ENCODE measurements at places on chromosomes 3 and 15.
A peak's percentile ranks its signal among the peaks of the same experiment; 100 is the strongest.

- DNase-seq, result no peak
Measured at GRCh38 chr3:17990390-17990789, 248.0 kb upstream of the TBC1D5 start.

DNA sequence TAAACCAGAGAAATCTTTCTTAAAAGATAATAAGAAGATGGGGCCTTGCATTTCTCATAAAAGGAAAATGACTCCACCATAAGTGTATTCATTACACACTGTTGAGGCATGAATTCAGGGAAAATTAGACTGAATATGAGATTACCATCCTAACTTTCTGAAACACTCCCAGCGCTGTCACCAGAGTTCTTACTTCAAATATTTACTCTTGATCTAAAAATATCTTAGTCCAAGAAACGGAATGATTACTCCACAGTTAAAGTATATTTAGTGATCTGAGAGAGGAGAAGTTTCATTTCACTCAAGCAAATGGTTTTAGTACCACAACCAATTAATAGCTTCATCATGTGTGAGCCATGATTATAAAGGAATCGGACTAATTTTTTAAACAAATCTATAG is 300.3 kb downstream of the ZBTB20 start:
- DNase-seq, result no peak

GRCh38 chr15:74964794-74965193 is 8.2 kb upstream of the RPP25 start:
- no peak for DNase-seq

DNA sequence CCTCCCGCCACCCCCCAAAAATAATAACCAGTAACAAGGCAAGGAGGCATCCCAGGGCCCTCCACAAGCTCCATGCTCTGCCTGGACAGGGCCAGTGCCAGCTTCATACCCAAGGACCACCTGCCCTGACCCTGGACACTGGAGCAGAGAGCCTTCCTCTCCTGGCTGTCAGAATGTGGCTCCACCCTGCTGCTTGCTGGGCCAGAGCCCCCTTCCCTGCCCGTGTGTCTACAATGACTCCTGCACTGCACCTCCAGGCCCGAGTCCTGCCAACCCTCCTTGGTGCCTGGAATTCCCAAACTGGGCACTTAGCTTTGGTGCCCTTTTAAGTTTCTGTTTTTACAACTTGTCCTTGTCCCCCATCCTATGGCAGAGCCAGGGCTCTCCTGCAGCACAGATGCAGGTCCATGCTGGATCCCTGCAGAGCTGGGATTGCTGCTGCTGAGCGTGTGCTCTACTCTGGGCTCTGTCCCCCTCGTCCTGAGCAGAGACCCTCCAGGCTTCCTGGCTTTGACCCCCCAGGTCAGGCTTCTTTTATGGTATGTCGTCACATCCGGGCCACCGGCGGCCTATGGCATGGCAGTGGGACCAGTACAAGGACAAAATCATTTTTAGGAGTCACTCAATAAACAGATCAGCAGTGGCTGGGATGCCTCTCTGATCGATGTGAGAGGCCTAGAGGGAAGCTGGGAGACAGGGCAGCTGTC is 11.4 kb upstream of the SNRPA1 start:
- DNase-seq, result no peak

DNA sequence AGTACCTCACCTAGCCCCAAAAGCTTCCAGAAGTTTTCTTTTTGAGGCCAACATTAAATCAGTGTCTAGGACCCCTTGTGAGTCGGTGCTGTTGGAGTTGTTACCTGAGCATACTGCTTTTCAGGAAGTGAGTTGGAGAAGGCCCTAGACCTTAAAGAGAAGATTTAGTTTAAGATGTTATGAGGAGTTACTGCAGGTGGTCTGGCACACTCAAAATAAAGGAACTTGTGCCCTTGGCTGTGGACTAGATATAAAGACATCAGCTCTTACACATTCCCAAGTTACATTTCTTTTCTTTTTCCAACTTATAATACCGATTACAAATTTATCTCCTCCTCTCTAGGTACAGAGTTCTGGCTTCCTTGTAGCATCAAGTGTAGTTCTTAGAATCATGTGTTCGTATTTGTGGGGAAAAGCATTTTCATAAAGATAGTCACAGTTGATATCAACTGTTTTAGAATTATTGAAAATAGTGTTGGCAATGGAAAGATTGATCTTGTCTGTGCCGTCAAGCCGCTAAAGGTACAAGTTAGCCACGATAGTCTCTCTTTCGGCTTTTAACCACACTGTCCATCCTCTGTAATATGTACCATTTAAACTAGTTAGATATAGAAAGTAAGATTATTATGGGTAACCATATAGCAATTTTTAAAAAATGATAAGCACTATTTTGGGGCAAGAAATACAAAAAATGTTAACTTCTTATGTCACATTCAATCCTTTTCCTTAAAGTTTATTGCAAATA is 8.6 kb downstream of the ZIC1 start:
- no peak for DNase-seq

GRCh38 chr15:82810061-82810889 is 847 bp downstream of the WHAMM start:
- peak; percentile 4 for DNase-seq

DNA sequence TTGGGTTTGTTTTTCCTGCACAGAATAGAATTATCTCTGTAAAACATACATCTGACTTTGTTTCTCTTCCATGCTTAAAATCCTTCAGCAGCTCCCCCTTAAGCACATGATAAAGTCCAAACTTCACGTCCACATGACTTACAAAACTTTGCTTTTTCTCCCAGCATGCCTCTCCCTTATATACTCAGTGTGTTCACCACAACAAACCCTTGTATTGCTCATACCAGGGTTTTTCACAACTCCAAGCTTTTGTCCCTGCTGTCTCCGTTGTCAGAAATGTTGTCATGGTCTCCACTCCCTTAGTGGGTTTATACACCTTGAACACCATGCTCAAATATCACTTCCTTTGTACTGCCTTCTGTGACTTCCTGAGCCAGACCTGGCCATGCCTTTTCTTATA is 91.1 kb upstream of the MITF start:
- DNase-seq, result no peak

DNA sequence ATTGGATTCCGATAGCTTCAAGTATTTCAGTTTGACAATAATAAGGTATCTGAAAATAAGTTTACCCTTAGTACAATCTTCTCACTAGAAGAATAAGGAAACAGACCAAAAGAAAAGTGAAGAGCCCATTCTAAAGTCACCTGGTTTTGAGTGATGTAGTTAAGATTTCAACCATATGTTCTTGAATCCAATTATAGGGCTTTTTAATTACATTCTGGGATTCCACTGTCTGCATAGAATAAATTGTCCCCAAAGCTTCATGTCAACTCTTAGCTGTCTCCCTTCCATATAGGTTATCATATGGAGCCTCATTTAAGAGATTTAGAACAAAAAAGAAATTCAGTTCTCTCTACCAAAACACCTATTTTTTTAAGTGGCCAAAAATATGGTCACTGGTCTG is 1158.8 kb downstream of the IGSF11 start:
- no peak for DNase-seq

- DNase-seq, result no peak
Measured at GRCh38 chr3:155859859-155860258, 5.6 kb upstream of the SLC33A1 start.

- DNase-seq, result no peak
Measured at GRCh38 chr15:48010316-48010715, 110.5 kb upstream of the SLC24A5 start.

- peak; percentile 59 for DNase-seq
Measured at GRCh38 chr3:195906865-195907683, 1.3 kb downstream of the TNK2 start.

DNA sequence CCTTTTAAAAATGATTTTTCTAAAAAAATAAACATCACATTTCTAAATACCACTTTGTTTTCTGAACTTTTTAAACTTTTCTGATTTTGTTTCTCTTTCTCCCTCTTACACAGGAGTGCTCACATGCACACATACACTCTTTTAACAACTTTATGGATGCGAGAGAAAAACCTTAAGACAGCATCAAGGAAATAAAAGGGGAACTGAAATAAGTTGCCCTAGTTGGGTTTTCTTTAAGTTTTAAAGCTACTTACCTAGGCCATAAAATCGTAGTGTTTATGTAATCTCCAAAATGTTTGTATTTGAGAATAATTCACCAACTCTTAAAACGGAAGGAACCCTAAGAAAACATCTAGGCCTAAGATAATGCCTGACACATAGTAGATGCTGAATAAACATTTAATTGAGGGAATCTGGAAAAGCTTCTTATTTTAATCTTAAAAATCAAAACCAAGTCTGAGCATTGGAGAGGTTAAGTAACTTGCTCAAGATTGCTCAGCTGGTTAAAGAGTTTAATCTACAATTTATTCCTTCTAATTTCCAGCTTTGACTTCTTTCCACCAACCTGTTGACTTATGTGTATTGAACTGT is 1.2 kb upstream of the BBX start:
- DNase-seq, result no peak

GRCh38 chr15:69045802-69046201 is 31.3 kb downstream of the NOX5 start:
- DNase-seq, result no peak

DNA sequence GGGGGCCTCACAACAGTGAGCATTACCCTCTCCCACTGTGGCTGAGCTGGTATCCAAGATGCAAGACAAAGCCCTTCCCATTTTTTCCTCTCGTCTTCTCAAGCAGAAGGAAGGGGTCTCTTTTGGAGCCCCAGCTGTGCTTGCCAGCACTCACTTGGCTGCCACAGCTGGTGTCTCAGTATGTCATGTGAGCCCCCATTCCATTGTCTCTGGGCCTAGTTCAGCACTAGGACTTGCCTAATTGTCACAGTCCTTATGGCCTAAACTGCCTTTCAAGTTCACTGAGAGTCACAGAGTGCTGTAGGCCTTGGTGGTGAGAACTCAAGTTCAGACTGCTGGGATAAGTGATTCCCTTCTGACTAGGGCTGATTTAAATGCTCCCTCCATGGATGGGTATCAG is 89.8 kb downstream of the ARHGEF26 start:
- DNase-seq, result no peak

- no peak for DNase-seq
Measured at GRCh38 chr3:58356054-58356453, 23.4 kb downstream of the PXK start.

DNA sequence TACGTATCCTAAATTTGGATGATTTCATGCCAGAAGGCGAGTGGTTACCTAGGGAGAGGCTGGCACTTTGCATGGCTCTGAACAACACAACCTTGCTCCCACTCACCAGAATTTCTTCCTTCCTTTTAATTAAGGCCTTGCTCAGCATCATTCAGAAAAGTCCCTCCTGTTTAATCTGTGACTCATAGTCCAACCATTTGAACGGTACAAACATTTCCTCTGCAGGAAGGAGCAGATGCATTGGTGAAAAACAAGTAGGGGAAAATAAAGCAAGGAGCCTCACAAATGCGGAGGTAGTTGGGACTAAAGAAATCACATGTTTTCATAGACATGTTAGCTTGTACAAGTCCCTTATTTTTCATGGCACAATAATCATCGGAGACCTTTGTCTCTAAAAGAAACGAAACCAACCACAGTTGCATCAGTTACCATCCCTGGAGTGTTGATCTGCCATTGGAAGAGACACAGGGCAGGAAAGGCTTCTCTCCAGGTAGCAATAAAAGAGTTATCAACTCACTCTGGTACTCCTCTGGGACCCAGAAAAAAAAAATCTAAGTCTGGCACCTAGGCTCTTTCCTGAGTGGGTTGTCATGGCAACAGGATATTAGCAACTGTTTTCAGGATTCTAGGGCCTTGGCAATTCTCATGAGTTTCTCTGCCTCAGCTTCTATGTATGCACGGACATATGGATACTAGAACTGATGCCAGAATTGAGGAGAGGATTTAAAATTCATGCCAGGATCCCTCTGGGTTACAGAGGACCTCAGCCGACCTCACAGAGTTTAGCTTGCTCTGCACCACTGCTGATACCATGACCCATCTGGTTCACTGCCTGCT is 255.4 kb upstream of the ARPP21 start:
- DNase-seq, result no peak

GRCh38 chr3:114660808-114661207 is 367.0 kb downstream of the TIGIT start:
- no peak for DNase-seq

DNA sequence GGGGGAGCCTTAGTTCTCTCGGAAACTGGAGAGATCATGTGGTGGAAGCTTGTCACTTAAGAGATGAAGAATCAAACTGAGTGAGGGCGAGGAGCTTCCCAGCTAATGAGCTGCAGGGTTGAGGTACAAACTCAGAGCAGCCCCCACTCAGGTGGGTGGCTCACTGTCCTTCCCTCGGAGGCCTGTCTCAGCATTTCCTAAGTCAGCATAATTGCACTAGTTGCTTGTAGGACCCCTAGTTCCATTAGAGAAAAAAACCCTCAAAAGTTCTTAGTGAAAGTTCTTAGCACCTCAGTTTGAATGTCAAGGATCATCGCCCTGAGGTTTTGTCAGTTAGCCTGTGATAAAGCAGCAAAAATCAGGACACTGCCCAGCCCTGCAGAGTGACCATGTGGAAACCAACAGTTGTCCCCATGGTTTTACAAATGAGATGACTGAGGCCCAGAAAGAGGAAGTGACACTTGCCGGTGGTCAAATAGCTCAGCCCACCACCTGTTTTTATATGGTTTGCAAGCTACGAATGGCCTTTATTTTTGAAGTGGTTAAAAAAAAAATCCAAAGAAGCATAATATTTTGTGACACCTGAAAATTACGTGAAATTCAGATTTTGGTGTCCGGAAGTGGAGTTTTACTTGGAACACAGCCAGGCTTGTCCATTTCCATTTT is 11.9 kb downstream of the SMAD6 start:
- no peak for DNase-seq

DNA sequence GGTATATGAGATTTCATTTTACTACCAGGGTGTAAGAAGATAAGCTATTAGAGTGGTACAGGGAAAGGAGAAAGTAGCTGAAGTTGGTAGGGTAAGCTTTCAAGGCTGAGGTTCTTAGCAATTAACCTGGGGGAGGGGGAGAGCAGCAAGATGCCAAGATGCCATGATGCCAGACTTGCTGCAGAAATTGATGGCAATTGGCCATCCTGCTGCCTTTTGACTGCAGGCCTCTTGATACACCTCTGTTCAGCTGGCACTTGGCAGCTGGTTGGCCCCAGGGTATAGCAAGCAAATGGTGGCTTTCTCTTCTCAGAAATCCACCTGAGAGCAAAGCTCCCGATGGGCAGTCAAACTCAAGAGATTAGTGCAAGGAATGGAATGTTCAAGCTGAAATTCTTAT is 21.4 kb upstream of the DPH6 start:
- no peak for DNase-seq

GRCh38 chr3:18424729-18425640 is at the start of gene SATB1:
TSS of gene SATB1 (minus strand) at chr3:18425339. CDS start at chr3:18420967, 4,372 bp downstream.
- DNase-seq, result peak; percentile 47

DNA sequence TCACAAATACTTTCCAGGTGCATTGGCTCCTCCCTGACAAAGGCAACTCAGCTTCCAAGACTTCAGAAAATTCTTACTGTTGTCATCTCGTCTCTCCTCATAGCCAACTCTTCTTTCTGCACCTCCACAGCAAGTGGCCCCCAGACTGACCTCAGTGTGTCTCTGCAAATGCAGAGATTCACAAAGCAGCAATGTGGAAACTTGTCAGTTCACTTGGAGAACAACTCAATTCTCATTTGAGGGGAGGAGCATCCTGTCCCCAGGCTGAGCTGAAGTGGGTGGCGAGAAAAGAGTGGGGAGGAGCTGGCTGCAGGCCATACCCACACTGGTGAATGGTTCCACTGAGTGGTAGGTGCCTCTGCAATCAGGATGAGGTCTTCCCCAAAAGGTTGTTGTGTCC is 248.7 kb upstream of the IL12A start:
- no peak for DNase-seq

Measured in stimulated activated CD8-positive, alpha-beta memory T cell treated with anti-CD3 and anti-CD28 coated beads, Interleukin-4, amount 100 ng/mL, for 24 hours (primary cell).